ENCODE measurements at places on chromosomes 1 and 21.

DNA sequence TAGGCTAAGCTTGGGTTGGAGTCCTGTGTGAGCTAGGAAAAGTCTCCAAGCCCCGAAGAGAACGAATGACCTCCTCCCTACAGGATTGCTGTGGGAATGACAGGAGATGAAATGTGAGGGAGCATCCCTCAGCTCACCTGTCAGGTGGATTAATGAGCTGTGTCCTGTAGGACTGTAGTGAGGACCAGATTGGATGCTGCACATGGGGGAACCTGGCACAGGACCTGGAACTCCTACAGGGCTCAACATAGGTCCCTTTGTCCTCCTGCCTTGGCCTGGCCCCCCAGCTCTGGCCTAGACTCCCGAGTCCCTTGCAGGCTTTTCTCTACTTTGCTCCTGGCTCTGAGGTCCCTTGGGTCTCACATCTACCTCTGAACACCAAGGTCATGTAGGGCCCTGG, 155.7 kb downstream of the PTPRU start:
- no peak for DNase-seq

DNA sequence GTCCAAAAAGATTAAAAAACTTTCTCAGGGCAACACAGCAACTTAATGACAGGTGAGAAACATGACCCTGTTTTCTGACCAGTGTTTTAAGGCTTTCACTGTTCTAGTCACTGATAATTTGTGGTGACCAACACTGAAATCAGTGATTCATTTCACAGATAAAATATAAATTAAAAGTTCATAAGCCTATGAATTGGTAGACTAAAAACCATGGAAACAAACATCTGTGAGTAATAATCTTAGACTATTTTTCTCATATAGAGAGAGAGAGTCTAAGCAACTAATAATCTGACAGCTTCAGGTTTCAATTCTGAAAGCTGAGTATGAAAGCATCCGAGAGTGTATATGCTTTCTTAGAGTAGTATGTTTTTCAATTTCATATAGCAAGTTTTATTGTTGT, 536.9 kb downstream of the ADGRL2 start:
- DNase-seq: no peak

- no peak for DNase-seq
Measured at GRCh38 chr1:178057141-178057765, 36.7 kb upstream of the RASAL2 start.

- no peak for DNase-seq
Measured at GRCh38 chr21:24294171-24294570, 1313.1 kb downstream of the MRPL39 start.

DNA sequence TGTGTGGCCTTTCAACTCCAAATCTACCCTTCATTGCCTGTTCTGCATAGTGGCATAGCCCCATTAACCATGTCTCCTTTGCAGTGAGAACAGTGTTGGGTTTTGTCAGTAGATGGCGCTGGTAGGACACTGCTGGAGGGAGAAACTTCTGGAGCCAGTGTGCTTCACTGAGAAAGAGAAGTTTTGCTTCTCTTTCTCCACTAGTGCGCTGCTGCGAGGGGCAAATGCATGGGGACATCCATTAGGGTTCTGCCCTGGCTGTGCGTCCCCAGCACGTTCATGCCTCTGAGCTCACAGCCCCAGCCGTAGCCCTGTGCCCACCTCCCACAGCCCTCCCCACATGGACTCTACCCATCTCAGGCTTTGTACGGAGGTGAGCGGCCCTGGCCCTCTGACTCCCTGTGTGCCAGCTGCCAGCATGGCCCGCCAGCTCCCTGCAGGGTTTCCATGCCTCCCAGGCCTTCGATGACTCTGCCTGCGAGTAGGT, 53.1 kb downstream of the RIMS3 start:
- DNase-seq: peak; percentile 34

GRCh38 chr21:35503671-35504070, 454.6 kb upstream of the RUNX1 start:
- DNase-seq: no peak

- DNase-seq: no peak
Measured at GRCh38 chr1:8232036-8232757, 85.7 kb upstream of the SLC45A1 start.

GRCh38 chr1:1167841-1168450, 5.7 kb upstream of the TTLL10 start:
- DNase-seq: no peak

DNA sequence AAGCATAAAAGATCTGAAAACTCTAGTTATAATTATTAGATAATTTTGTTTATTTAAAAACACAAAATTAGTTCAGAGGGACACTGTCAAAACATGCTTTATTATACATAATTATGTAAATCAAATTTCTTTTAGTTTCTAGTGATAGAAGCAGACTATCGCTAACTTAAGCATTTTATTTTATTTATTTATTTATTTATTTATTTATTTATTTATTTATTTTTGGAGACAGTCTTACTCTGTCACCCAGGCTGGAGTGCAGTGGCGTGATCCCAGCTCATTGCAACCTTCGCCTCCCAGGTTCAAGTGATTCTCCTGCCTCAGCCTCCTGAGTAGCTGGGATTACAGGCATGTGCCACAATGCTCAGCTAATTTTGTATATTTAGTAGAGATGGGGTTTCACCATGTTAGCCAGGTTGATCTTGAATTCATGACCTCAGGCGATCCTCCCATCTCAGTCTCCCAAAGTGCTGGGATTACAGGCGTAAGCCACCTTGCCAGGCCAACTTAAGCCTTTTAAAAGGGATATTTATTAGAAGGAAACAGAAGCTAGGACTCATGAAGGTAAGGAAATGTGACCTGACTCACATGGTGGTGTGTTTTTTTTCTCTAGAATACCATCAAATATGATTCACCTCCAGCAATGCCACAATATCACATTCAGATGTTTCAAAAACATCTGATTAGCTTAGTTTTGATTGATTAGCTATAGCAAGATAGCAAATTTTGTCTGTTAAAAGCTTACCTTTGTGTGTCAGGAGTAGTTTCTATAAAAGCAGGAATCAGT, 1357.4 kb upstream of the ADGRL4 start:
- DNase-seq: no peak

GRCh38 chr1:21966247-21967000, 10.4 kb upstream of the CELA3B start:
- DNase-seq: no peak

DNA sequence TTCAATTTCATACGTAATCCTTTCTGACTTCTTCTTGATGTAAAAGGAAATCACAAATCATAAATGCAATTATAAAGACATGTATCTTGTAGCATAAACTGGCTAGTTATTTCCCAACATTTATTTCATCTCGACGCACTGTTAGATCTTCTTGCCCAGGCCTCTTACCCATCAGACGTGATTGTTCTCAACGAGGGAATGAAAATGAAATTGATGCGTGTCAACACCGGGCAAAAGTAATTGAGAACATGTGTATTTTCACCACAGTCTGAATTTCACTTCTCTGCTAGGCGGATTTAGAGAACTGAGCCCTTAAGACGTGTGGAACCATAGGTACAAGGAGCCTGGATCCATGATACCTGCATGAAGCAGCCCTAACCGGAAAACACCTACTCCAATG, 519.7 kb downstream of the KCNT2 start:
- no peak for DNase-seq

DNA sequence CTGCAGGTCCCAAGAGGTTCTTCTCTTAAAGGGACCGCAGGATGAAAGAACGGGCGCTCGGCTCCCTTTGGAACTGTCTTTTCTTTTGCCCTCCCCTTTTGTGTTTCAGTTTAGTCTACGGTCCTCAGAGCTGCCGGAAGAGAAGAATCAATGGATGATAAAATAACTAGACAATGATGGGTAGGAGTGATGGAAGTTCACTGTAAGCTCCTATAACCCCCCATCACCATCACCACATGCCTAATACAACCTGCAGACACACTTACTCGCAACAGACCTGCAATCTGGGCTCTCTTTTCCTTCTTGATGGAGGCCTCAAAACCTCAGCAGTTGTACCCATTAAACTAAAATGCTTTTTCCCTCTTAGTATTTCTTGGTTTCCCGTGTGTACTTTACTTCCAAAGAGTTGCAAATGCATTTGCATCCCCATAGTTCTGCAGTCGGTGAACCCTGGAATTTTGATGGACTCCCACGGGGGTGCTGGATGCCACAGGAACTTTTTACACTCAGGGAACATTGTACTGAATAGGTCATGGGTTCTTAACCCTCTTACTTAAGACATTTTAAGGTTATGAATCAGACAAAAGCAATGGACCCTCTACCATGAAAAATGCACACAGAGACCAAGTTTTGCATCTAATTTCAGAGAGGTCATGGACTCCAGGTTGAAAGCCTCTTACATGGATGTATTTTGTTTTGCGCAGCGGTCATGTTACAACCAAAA, 633 bp upstream of the RFX5 start:
- no peak for DNase-seq

- no peak for DNase-seq
Measured at GRCh38 chr1:228097333-228098081, 5.6 kb downstream of the C1orf35 start.

DNA sequence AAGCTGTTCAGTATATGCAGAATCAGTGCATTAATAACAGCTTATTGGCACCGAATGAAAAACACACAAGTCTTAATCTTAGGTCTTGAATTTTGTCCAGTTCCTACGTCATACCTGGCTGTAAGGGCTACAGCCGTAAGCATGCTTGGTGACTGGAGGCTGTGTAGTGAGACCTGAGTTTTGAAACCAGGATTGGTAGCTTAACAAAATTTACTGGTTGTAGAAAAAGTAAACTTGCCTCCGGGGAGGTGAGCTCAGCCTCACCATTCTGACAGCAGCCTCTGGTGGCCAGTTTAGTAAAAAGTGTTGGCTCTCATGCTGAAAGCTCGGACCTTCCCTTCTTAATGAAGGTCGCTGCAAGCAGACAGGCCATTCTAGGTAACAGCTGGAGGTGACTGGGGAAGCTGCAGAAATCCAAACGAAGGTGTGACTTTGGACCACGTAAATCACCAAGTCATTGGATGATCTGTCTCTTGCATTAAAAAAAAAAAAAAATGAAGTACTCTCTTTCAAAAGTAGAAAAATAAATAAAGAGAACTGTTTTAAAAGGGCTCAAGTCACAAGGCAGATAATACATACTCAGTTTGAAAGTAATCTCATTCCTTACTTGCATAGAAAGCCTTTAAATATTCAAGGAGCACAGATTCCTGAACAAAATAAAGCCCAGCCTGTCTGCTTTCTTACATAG, 48.9 kb downstream of the HLCS start:
- no peak for DNase-seq

GRCh38 chr1:236742421-236743160, 52.5 kb upstream of the MTR start:
- no peak for DNase-seq

- no peak for DNase-seq
Measured at GRCh38 chr1:160768295-160768657, 27.7 kb upstream of the LY9 start.

DNA sequence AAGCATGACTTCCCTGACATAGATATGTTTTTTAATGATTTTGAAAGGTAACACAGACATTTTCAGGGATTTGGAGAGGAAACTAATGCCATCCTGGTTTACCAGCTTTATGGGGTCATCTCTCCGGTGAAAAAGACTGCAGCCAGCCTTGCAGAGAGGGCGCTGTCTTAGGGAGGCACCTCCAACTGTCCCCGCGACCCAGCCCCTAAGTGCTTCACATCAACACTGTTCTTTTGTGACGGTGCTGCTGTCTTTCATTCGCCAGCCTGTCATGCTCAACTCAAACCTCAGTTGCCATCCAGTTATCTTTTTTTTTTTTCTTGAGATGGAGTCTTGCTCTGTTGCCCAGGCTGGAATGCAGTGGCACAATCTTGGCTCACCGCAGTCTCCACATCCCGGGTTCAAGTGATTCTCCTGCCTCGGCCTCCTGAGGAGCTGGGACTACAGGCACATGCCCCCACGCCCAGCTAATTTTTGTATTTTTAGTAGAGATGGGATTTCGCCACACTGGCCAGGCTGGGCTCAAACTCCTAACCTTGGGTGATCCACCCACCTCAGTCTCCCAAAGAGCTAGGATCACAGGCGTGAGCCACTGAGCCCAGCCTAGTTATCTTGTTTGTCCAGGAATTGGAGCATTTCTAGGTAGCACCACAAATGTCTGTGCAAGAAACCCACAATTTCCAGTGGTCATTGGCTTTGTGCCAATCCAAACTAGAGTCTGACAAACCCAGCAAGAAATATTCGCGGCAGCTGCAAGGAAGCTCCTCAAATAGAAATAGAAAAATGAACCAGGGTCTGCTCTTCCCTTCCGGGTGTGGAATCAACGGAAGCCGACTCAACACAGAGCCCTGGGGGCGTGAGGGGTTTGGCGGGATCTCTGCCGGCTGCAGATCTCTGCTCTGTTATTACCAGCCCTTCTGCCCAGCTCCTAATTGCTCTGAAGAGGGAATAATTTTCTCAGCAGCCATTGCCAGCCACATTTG, 24.2 kb downstream of the PDE9A start:
- no peak for DNase-seq

GRCh38 chr1:17434016-17434415, 5.5 kb downstream of the RCC2 start:
- DNase-seq: no peak

DNA sequence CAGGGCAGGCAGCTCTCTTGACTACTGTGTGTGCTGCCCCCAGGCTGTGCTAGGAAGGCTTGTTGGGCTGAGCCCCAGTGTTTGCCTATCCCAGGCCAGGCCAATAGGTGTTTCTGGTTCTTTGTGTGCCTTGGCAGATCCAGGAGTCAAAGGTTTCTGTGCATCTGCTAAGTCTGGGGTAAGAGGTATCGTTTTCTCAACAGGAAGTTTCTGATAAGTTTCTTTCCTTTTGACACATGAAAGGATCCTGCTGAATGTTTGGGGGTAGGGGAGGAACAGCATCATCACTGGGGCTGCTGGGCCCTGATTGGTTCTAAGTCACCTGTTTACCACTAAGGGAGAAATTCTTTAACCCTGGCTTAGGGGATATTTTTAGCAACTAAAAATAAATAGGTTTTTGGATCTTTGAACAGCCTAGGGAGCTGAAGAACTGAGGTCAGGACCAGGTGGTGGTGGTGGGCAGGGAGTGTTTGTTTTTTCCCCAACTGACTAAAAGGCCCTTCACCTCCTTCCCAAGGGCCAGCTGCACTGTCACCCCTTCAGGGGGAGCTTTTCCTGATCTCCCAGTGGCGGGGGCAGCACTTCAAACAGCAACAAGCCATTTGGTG, 85.1 kb downstream of the KCNN3 start:
- DNase-seq: no peak

- no peak for DNase-seq
Measured at GRCh38 chr1:220685879-220686278, 4.3 kb upstream of the C1orf115 start.

GRCh38 chr1:226064816-226065248, 2.3 kb downstream of the H3-3A start:
- DNase-seq: peak; percentile 44

- no peak for DNase-seq
Measured at GRCh38 chr1:15027515-15027986, 126.0 kb upstream of the TMEM51 start.
